NCI-H510A treated with DMSO at 0.1 percent for 48 hours (cell line): ENCODE measurements at places on chromosomes 4 and X.
A peak's percentile ranks its signal among the peaks of the same experiment; 100 is the strongest.

DNA sequence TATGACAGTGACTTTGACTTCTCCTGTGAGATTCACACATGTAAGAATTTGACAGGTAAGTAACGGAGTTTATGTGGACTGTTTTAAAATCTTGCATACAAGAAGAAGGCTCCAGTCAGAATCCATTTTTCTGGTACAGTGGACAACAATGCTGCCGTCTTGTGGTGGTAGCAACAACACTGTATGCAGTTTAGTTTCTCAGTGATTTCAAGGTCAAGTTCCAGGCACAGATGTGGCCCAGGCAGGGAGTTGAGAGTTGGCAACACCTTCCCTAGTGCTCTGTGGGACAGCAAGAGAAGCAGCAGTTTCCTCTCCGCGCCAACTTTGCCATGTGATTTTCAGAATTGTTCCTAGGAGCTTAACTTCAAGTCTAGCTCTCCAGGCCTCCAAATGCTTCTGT lies 56.0 kb upstream of the STPG2 start:
- DNase-seq, result no peak

- DNase-seq, result no peak
Measured at GRCh38 chr4:112736718-112737135, 99.8 kb downstream of the LARP7 start.

DNA sequence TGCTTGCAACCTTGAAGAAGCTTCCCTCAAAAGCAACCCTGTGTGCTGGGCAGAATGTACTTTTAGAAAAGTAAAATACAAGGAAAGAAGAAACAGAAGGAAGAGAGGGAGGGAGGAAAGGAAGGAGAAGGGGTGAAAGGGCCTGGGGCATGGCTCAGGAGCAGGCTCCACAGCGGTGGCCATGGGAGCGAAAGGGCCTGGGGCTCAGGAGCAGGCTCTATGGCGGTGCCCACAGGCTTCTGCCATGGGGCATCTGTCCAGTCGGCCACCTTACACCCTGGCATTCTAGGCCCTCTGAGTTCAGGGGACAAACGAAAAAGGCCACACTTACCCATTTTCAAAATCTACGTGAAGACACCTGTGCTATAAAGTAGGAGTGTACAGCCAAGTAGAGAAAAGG lies 31.4 kb downstream of the GAK start:
- no peak for DNase-seq

DNA sequence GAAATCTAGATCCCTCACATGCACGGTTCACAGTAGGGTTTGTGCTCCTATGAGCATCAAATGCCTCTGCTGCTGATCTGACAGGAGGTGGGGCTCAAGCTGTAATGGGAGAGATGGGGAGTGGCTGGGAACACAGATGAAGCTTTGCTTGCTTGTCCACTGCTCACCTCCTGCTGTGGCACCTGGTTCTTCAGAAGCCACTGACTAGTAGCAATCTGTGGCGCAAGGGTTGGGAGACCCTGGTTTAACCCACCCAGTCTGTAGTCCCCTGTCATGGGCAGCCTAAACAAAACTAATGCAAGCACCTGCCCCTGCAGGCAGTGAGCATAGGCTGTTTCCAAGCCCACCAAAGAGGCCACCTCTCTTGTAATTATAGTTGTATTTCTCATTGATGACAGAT lies 116.6 kb downstream of the SHOX start:
- no peak for DNase-seq

- no peak for DNase-seq
Measured at GRCh38 chr4:163693776-163694175, 199.3 kb downstream of the TMA16 start.

DNA sequence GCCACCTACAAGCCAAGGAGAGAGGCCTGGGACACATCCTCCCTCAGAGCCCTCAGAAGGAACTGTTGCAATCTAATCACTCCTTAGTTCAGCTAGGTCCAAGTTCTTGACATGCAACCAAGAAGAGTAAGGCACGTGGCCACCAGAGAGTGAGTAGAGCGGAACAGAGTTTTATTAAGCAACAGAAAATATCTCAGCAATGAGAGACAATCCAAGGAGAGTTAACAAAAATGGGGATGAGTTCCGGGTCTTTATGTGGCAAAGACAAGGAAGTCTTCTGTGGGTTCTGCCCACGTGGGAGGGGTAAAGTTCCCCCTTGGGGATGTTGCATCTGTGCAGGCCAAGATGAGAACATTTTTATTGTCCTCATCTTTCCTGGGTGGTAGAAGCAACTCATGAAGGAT lies 38.5 kb upstream of the PROM1 start:
- DNase-seq, result no peak

GRCh38 chr4:1856943-1857699 lies 1.2 kb upstream of the LETM1 start:
- no peak for DNase-seq

- no peak for DNase-seq
Measured at GRCh38 chrX:39725928-39726619, 371.7 kb downstream of the BCOR start.

DNA sequence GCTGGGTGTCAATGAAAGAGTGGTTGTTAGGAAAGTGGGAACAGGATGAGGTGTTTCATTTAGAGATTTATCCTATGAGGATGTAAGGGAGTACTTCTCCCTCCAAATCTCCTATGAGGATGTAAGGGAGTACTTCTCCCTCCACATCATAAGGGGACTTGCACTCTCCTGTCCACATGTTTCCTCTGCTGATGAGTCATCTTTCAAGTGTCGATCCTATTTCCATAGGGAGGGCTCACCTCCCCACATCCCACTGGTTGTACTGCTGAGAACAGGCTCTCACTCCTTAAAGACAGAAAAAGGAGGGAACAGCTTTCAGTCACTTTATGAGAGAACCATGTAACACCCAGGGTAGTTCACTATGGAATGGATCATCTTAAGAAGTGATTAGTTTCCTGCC lies 65.0 kb downstream of the INPP4B start:
- DNase-seq, result no peak

- DNase-seq, result no peak
Measured at GRCh38 chr4:62872856-62873255, 1536.4 kb downstream of the TECRL start.

- DNase-seq, result peak; percentile 25
Measured at GRCh38 chr4:83112231-83112630, 2.3 kb downstream of the PLAC8 start.

- DNase-seq, result no peak
Measured at GRCh38 chr4:13168326-13168725, 315.8 kb downstream of the RAB28 start.

- DNase-seq, result no peak
Measured at GRCh38 chr4:92232566-92232965, 71.2 kb upstream of the GRID2 start.

DNA sequence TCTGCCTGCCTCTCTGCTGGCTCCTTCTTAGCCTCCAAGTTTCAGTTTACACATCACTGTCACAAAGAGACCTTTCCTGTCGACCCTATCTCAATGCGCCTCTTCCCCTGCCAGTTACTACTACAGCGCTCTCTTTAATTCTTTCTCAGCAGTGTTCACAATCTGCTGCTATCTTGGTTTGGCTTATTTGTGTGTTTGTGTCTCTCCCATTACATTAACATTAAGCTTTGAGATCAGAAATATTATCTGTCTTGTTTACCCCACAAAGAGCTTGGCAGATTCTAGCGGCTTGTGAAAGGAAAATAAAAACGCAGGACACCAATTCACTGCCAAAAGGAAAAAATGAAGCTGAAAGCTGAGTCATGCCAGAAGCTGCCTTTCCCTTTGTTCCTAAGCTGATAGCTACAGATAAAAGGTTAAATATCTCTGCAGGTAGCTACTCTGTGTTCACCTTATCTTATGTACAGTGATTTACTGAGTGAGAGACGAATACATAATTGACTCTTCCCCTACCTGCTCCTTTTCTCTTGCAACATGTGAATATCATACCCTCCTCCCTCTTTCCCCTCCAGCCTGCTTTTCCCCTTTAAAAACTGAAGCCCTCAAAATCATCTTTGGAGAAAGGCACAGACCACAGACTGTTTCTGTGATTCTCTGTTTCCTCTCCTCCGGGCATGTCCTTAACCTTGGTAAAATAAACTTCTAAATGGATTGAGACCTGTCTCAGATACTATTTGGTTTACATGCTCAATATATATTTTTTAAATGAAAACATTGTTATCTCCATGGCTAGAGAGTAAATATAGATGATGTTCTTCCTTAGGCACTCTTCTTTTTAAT lies 19.3 kb upstream of the SLC9A7 start:
- no peak for DNase-seq

DNA sequence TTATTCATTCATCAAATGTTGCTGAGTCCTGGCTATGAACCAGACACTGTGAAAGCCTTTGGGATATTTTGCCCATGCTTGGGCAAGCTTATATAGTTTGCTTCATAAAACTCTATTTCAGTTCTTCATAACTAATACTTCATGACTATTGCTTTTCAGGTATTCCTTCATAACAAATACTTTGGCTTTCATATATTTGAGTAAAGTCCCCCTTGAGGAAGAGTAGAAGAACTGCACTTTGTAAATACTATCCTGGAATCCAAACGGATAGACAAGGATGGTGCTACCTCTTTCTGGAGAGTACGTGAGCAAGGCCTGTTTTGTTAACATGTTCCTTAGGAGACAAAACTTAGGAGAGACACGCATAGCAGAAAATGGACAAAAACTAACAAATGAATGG lies 1.7 kb upstream of the AFP start:
- DNase-seq, result no peak
